GM13976 (cell line): ENCODE measurements at places on chromosomes 4 and X.

- no peak for DNase-seq
Measured at GRCh38 chrX:138519296-138519695, 192.2 kb downstream of the FGF13 start.

GRCh38 chrX:43876680-43877079 lies 5.6 kb downstream of the MAOB start:
- DNase-seq = no peak

DNA sequence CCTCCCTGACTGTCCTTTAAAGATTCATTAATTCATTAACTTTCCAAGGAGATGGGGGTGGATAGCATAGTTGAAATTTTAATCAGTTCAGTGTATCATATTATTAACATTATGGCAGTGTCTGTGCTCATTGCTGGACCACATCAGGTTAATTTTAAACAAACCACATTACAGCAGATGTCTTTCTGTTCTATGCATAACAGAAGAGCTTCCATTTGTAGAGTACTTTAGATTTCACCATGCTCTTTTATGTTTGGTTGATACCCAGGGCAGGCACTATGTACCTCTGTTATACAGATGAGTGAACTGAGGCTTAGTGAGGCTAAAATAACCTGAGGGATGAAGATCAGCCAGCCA lies 41.1 kb downstream of the AFF2 start:
- no peak for DNase-seq

GRCh38 chr4:164956766-164957643 lies 20.5 kb downstream of the TRIM61 start:
- peak; percentile 93 for DNase-seq

DNA sequence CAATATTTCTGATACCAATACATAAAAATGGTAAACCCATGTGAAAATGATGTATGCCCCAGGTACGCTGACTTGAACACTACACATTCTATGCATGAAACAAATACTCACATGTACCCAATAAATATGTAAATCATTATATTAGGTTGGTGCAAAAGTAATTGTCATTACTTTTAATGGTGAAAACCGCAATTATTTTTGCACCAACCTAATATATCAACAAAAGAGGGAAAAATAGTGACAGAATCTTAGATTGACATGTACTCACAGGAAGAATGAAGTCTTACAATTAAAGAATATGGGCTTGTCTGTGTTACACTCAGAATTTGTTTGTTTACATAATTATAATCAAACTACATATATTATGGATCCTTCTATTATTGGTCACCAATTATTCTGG lies 82.3 kb downstream of the GLRA3 start:
- DNase-seq = no peak

- DNase-seq = no peak
Measured at GRCh38 chr4:109879636-109880314, 31.9 kb downstream of the LRIT3 start.

GRCh38 chrX:11591723-11592346 lies 73.9 kb downstream of the ARHGAP6 start:
- peak; percentile 6 for DNase-seq

GRCh38 chr4:149605601-149606378 lies 209.9 kb downstream of the IQCM start:
- DNase-seq = no peak

DNA sequence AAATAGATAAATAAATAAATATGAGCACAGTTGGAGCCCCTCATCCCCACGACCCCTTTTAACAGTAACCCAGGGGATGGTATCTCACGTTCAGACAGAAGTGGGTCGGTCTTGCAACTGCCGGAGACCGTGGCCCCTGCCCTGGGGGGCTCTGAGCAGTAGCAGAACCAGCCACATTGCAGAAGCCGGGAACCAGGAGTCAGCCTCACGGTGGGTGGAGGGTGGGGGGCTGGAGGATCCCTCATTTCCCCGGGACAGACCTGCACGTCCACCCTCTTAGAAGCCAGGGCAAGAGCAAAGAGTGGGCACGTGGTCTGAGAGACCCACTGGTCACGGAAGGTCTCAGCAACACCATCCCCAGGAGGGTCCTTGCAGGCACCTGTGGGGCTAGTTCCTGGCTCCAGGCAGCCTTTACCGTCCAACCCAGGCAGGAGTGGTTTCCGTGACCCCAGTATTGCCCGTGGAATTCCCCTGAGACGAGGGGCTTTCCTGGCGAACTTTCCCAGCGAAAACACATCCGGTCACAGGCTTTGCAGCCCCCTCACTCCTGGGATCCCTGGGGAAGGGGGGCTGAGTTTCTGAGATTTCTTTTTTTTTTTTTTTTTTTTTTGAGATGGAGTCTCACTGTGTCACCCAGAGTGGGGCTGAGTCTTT lies 8.8 kb upstream of the IL3RA start:
- peak; percentile 70 for DNase-seq

DNA sequence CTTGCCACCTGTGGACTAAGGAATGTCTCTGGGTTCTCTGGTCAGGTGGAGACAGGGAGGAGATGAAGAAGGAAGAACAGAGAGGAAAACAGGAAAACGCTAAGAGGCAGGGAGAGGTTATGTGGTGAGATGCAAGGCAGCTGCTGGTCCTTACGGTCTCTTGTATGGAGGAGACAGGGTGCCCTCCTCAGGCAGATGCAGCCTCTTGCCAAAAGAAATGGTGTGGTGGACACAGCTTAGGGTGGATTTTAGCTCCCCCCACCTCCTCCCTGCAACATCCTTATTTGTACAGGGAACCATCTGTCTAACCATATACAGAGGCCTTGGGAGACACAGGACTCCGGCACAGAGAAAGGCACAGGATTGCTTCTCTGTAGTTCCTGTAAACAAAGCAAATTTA lies 9.7 kb downstream of the OCIAD2 start:
- DNase-seq = no peak
